ENCODE measurements at places on chromosomes 12 and 14. TPM values are rescaled to one million over a fixed set of nuclear protein-coding genes. Genes with fewer than 3 reads are reported as not detected.

SSTR1 gene
- not detected for total RNA-seq

GPD1 gene
- total RNA-seq: 0.13 TPM

A2M gene
- total RNA-seq: 6.5 TPM

STAB2 gene
- not detected for total RNA-seq

MYRFL gene
- total RNA-seq: not detected

GUCY2C gene
- 0.11 TPM for total RNA-seq

DIO2 gene
- total RNA-seq: 14.7 TPM

SLCO1B1 gene
- not detected for total RNA-seq

TRIAP1 gene
- 27.8 TPM for total RNA-seq

EML1 gene
- 47.8 TPM for total RNA-seq

MYBPC1 gene
- not detected for total RNA-seq

LRTM2 gene
- not detected for total RNA-seq

Measured in articular chondrocyte of knee joint (primary cell).